Dermis microvascular lymphatic vessel endothelial cell (primary cell): ENCODE measurements at places on chromosomes 16 and 17. TPM values are rescaled to one million over a fixed set of nuclear protein-coding genes. Genes with fewer than 3 reads are reported as not detected.

The CCL11 gene
- total RNA-seq, result not detected in 2 replicates

The EPN3 gene
- total RNA-seq, result 0.13 TPM in 1 of 2 replicates, not detected in the other

The TBC1D3K gene
- total RNA-seq, result not detected in 2 replicates

The ABCC6 gene
- 0.13 and 0.63 TPM in 2 replicates for total RNA-seq
